ENCODE measurements at places on chromosomes 4 and X.
A peak's percentile ranks its signal among the peaks of the same experiment; 100 is the strongest.

DNA sequence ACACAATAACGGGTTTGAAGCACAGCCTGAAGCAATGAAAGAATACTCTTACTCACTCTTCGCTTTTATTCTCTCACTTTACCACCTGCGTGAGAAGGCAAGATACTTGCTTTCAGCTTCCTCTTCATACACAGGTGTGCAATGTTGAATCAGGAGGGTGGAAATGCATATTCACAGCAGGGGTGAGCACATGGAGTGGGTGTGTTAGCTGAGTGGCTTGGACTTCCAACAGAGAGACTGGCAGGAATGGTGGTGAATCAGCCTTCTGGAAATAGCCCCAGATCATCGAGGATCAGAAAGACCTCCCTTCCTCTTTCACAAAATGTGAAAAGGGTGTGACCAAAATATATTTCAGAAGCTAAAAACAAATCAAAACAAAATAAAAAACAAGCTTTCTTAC lies 521.2 kb downstream of the STIM2 start:
- no peak for DNase-seq

GRCh38 chrX:87167841-87168240 lies 349.8 kb upstream of the KLHL4 start:
- DNase-seq: no peak

DNA sequence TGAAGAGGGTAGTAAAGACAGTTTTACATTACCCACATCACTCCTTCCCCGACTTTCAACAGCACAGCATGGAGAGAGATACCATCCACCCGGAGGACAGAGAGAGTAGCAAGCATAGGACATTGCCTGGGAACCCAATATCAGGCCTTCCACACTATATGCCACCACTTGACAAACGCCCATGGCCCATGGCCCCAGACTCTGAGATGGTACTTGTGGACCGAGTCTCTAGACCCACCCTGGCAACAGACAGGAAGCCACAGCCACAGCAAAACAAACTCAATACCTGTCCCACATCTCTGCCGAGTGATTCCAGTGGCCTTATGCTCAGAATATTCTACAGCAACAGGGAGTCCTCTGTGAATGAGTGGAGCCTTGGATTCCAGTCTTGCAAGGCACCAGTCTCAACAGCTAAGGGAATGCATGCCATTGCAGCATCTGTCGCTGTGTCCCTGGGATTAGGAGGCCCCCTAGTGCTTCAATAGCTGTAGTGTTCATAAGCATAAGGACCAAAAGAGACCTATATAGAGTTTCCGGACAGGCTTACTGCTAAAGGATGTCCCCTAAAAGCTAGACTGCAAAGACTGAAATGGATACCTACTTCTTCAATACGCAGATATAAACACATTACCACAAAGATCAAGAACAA lies 14.7 kb upstream of the CT55 start:
- peak; percentile 37 for DNase-seq

GRCh38 chr4:141311246-141312204 lies 90.8 kb downstream of the ZNF330 start:
- DNase-seq: no peak

DNA sequence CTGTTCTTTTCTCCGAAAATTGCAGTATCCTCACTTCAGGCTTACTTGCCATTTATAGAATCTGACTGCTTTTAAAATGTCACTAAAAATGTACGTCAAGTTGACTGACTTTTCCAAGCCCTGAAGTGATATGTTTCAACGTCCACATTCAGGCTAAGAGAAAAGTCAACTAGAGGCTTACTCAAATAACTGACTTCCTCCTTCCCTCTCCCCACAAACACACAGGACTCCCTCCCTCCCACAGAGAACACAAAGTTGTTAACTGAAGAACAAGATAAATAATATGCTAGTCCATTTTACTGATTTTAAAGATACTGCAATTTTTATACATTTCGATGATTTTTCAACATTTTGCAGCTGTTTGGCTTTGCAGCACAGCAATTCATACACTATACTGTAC lies 13.8 kb upstream of the CDKL2 start:
- no peak for DNase-seq

GRCh38 chrX:19718642-19719041 lies 168.8 kb downstream of the SH3KBP1 start:
- no peak for DNase-seq

GRCh38 chr4:24675721-24676389 lies 91.5 kb upstream of the DHX15 start:
- DNase-seq: no peak

- DNase-seq: peak; percentile 64
Observed at GRCh38 chrX:116239944-116240840, 69.6 kb downstream of the AGTR2 start.

- DNase-seq: no peak
Observed at GRCh38 chr4:3317011-3317655, 24.3 kb downstream of the RGS12 start.

DNA sequence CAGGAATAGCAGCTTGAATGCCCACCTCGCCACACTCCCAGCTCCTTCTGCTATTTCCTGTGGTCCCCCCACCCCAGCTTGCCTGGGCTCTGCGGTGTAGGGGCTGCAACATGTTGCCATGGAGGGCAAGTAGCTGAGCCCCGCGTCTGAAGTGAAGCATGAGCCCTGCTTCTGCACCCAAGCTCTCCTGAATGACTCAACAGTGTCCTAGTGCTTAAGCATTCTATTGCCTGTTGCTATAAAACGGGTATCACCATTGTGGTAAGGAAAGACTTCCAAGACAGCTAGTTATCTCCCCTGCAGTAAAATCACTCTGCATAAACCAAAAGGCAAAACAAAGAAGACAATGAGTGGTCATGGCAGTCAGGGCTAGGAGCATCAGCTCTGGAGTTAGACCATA lies 31.4 kb upstream of the SPATA4 start:
- DNase-seq: no peak

- DNase-seq: peak; percentile 17
Observed at GRCh38 chr4:186743261-186743660, 19.6 kb upstream of the FAT1 start.

DNA sequence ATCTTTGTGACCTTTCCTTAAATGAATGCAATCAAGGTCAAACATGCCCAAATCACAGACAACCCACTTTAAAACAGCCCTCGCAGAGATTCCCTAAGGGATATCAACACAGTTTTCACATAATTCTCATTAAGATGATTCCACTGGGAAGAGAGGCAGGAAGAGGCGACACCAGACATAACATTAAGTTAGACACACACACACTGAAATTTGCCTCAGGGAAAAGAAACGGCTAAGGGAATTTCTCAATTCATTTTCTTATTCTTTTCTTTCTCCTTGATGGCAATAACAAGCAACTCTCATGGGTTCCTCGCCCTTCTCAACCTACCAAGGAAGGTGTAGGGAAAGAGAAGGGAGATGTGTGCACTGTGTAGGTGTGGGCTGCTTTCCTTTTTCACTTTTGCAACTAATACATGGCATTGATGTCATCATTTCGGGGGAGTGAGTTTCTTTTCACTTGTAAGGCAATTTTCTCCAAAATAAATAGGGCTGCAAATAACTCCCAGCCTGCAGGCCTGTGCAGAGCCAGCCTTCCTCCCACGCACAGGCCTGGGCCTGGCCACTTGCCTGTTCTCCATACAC lies 41.4 kb downstream of the SOD3 start:
- DNase-seq: peak; percentile 68

DNA sequence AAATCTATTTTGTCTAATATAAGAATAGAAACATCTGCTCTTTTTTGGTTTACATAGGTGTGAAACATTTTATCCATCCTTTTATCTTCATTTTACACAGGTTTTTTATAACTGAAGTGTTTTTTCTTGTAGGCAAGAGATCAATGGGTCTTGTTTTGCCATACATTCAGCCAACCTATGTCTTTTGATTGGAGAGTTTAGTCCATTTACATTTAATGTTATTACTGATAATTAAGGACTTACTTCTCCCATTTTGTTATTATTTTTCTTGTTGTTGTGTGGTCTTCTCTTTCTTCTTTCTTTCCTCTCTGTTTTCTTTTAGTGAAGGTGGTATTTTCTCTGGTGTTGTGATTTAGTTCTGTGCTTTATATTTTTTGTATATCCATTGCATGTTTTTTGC lies 785.3 kb downstream of the ARAP2 start:
- DNase-seq: no peak

DNA sequence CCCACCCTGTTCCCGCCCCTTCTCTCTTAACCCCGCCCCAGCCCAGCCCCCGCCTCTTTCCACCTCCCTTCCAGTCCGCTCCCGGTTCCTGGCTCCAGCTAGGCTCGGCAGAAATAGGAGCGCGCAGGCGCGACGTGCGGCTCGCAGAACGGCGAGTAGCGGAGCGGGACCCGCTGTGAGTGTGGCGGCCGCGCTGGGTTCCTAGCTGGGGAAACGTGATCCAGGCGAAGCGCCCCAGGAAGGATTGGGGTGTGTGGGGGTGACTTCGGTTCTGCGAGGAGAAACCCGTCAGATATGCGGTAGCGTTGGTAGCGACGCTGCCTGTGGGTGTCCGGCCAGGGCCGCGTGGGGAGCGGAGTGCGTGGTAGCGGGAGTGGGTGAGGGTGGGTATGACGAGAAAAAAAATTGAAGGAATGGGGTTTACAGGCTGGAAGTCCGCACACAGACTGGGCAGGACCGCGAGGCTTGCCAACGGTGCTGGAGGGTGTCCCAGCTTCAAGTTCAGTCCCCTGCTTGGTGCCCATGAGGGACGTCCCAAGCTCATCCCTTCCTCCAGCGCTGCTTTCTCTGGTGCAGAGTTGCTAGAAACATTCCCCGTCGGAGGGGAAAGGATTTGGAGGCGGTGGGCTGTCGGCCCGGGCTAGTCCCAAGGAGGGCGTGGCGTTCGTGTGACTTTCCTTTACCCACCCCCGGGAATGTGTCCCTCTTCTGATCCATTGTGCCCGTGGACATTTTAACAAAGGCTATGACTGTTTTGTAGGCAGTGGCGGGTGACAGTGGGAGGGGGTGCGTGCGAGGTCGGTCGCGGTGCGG lies at the start of gene PRRG1:
PRRG1 (plus strand) TSS at position 144 of the 813 bp plus-strand sequence. CDS start 56,886 bp downstream, outside the sequence.
- peak; percentile 90 for DNase-seq

DNA sequence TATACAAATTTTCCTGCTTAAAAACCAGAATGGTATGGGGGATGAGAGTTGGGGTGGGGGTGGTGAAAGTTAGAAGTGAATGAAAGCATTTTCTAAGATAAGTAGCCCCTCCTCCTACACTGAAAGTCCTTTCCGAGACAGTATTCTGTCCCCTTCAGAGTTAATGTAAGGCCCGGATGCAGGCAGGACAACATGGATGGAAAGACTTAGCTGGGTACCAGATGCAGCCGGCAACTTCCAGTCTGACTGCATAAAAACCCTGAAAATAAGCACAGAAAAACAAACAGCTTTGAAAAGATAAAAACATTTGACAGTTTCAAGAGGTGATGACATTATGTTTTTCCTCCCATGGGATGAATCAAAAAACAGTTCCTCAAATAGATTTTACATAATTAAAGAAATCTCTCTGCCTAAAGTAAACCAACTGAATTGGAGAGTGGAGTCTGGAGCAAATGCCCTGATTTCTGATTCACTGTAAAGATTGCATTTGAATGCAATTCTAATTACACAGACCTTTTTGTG lies 196.3 kb downstream of the GPAT3 start:
- peak; percentile 77 for DNase-seq

GRCh38 chr4:16617435-16617834 lies 281.0 kb downstream of the LDB2 start:
- DNase-seq: no peak

GRCh38 chr4:54587107-54587891 lies 70.5 kb upstream of the KIT start:
- DNase-seq: no peak

DNA sequence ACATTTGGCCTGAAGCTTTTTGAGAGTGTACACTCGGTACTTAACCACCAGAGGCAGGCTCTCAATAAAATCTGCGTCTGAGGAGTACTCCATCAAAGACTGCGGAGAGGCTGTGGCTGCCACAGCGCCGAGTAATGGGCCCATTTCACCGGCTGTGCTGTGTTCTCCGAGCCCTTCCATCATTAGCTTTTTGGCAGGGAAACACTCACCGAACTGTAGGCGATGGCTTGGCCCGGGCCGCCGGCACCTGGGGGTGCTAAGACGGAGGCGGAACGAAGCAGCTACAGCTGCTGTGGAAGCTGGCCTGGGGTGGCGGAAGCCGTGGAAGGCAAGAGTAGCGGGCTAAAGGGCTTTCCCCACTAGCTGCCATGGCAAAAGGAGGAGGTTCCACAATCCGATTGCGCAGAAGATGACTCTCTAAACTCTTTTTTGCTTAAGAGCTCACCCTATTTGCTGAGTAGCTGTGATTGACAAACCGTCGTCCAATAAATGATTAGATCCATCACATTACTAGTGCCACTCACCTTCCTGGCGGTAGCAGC lies 48.5 kb upstream of the PABPC1L2A start:
- DNase-seq: peak; percentile 62

GRCh38 chr4:129246910-129247461 lies 151.0 kb downstream of the C4orf33 start:
- no peak for DNase-seq

DNA sequence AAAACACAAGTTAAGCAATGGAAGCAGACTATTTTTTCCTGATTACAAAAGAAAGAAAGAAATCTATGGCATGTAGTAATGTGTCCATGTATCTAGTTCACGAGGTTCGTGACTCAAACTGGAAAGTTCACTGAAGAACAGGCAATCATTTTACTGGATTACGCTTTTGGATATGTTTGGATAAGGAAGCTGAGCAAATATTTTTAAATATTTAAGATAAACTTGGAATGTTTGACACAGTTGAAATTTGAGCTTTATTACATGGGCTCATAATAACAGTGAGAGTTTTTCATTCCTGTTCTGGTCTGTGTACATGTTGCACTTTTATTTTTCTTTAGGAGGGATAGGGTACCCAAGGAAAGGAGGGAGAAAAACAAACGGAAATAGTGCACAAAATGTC lies 244.2 kb upstream of the GK2 start:
- no peak for DNase-seq

DNA sequence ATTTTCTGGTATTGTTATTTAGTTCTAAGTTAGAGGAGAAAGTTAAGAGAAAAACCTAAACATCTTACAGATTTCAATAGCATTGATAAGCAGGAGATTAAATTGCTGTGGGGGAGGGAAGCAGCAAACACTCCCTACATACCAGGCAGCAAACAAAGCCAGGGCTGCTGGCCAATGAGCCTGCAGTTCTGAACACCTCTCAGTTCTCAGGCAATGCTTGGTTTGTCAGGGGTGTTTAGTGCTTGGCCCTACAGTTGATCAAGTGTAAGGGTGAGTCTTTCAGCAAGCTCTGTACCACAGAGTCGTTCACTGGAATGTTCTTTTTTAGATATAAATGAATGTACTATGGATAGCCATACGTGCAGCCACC lies 38.6 kb downstream of the EGFL6 start:
- DNase-seq: no peak

DNA sequence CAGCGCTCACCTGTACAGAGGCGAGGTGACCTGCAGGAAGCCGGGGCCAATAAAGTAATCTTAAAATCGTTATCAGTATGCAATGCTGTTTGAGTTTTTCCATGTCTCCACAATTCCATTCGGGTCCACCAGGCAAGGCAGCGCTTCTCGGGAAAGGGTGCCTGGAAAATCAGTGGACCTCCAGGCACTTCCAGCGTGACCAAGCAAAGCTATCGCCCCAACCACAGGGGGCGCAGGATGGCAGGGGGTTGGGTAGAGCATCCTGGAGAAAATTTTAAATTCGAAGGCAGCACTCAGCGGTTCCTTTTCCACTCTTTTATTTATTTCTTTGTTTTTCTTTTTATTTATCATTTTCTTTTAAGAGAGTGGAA lies 5.4 kb upstream of the SOX3 start:
- DNase-seq: no peak
